ENCODE measurements at places on chromosomes 12 and 14.
A peak's percentile ranks its signal among the peaks of the same experiment; 100 is the strongest.

DNA sequence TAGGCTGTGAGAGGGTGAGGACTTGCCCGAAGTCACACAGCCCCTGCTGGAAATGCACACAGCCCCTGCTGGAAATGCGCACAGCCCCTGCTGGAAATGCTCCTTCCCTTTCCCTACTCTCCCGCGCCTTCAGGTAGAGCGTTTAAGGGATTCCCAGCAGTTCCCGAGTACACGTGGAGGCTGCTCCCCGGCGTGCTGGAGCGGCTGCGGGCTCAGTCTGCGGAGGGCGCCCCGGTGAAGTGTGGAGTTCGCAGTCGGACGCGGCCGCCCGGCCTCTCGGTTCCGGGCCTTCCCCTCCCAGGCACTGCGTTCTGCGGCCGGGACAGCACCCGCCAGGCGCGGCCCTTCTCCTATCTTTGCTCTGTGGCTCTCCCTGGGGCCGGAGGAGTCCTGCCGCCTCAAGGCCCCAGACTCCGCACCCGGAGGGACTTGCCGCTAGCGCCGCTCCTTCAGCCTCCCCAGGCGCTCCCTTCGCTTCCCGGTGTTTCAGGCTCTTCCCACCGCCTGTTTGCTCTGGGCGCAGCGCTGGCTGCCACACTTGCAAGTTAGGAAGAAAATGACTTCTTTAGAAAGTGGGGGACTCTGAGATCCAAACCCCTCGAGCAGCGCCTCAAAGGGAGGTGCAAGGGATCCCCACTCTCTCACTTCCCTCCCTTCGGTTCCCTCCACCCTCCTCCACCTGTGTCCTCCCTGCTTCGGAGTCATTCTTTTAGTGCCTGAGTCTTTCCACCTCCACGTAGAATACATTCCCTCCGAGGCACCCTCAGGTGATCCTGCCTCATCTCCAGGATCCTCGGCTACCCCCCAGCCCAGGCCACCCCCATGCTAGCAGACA, 8.3 kb upstream of the TBX5 start:
- DNase-seq: no peak

DNA sequence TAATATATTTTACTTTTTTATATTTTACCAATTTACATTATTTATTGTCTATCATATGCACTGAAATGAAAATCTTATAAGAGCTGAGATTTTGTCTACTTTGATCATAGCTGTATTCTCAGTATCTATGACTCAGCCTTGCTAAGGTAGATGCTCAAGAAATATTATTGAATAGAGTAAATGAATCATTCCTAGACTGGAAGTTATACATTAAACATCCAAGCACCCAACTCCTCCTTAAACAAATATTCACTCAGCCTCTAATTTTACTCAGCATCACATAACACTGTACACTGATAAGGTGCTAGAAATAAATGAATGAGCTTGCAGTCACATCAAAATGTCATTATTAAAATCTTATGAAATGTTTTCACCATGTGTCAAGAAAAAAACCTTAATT, 1424.9 kb downstream of the LRFN5 start:
- DNase-seq: no peak

DNA sequence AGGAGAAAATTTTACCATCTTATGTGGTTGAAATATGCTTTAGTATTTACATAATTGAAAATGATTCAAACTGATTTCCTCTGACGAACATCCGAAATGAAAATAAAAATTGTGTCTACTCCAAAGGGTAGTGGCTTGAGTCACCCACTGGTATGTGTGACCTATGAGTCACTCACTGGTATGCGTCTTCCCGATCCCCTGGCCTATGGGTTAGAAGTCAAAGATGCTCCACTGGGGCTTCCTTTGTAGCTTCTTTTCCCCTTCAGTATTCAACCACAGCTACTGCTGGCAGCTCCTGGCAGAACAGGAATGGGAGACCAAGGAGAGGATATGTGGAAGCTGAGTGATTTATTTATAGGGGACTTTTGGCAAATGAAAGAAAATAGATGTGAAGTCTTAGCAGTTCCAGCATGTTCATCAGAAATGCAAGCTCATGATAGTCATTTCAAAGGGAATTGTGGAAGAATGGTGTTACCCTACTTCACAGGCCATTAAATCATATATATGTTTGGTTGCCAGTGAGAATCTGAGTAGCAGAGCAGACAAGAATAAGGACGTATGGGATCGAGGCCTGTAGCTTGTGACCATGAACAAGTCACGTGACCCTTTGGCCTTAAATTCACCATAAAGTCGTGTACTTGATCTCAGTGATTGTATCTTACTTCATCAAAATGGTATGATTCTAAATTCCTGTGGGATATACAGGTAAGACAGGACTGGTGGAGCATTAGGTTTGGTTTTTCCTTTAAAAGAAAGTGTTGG, 108.3 kb downstream of the CRADD start:
- DNase-seq: no peak

DNA sequence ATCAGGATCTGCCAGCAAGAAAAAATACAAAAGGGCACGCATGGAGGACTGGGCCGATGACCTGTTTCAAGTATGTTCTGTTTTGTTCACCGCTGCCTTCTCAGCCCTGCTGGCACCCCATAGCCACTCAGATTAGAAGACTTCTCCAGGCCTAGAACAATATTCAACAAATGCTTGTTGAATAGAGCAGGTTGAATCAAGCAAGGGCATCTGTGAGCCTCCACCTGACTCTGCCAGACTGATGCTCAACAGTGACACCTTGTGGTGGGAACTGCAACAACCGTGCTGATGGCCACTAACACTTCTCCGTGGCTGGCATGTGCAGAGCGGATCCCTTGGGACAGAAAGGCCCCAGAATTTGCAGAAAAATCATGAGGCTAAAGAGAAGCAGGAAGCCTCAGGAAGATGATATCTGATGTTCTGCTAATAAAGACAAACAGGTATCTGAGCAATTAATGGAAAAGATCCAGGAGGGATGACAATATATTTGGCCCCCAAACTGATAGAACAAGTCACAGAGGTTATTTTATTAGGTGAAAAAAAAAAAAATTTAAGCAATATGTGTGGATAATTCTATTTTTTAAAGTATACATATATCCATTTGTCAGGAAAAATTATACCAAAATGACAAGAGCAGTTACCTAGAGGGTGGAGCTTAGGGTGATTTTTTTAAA, 114.3 kb downstream of the KSR2 start:
- peak; percentile 55 for DNase-seq

- DNase-seq: no peak
Measured at GRCh38 chr12:38386205-38386985, 69.8 kb downstream of the ALG10B start.

GRCh38 chr14:81062816-81063215, 107.4 kb downstream of the TSHR start:
- DNase-seq: no peak
